Thymus (tissue), 14 donors: ENCODE measurements at places on chromosomes 3 and 15. TPM values are rescaled to one million over a fixed set of nuclear protein-coding genes. Genes with fewer than 3 reads are reported as not detected.

GRCh38 chr15:25671132-25671531 is 192.0 kb downstream of the ATP10A start:
- peak overlapping the region; percentile 37 for H3K27ac ChIP-seq
- no peak for DNase-seq
- H3K4me3 ChIP-seq, result no peak overlapping the region
- no peaks in the 10 kb centered on the region for H3K36me3 ChIP-seq
- H3K4me1 ChIP-seq, result no peaks in the 10 kb centered on the region
- peaks cover 12% of the 10 kb centered on the region for H3K27me3 ChIP-seq

- peak overlapping the region; percentile 72 for H3K4me3 ChIP-seq
- peak; percentile 71 for DNase-seq
- H3K4me1 ChIP-seq, result peaks cover 75% of the 10 kb centered on the region
- H3K27me3 ChIP-seq, result no peaks in the 10 kb centered on the region
- peaks cover 3% of the 10 kb centered on the region for H3K36me3 ChIP-seq
Measured at GRCh38 chr3:195895078-195895860, 13.1 kb downstream of the TNK2 start.

GRCh38 chr3:10518506-10519150 is 13.2 kb upstream of the ATP2B2 start:
- peaks cover 11% of the 10 kb centered on the region for H3K27me3 ChIP-seq
- no peaks in the 10 kb centered on the region for H3K4me1 ChIP-seq
- no peak for DNase-seq
- no peak overlapping the region for H3K4me3 ChIP-seq
- no peaks in the 10 kb centered on the region for H3K36me3 ChIP-seq
- H3K27ac ChIP-seq, result no peak overlapping the region

DNA sequence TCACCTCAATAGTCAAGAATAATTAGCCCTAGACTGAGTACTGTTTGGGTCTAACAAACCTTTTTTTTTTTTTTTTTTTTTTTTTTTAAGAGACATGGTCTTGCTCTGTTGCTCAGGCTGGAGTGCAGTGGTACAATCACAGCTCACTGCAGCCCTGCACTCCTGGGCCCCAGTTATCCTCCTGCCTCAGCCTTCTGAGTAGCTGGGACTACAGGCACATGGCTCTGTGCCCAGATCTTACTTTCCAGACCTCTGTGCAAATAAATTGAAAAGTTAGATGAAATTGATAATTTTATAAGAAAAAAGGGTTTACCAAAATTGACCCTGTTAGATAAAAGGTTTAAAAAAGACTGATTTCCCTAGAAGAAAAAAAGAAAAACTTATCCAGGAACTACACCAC is 79.0 kb downstream of the NR2E3 start:
- H3K36me3 ChIP-seq, result peaks cover 2% of the 10 kb centered on the region
- H3K27ac ChIP-seq, result no peak overlapping the region
- no peaks in the 10 kb centered on the region for H3K27me3 ChIP-seq
- H3K4me1 ChIP-seq, result no peaks in the 10 kb centered on the region
- no peak overlapping the region for H3K4me3 ChIP-seq

DNA sequence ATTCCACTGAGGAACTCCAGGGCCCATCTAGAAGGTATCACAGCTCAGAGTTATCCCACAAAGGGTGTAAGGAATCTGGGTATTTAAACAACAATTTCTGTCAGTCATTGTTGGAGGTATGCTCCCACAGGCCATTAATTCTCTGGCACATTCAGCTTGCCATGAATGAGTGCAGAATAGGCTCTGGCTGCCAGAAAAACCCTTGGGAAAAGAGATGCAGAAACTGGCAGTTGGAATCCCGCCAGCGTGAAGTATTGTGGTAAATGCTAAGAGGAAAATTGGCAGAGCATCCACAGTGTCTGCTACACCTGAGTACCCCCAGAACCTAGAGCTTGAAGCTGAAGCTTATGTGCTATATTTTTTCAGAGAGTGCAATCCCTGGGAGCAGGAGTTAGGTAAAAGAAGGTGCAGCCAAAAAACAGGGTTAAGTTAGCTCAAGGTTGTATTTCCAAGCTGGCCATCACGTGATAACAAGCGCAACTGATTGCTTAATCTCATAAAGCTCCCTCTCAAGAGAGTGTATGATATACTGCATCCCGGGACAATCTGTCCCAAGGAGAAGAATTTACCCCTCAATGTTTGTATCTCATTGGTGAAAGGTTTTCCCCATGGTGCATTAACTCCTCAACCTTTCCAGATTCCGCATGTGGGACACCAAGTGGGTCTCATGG is 94.2 kb upstream of the ACP3 start:
- H3K27ac ChIP-seq, result no peak overlapping the region
- no peak overlapping the region for H3K4me3 ChIP-seq
- no peak for DNase-seq
- no peaks in the 10 kb centered on the region for H3K4me1 ChIP-seq

- H3K4me1 ChIP-seq, result no peaks in the 10 kb centered on the region
- no peak overlapping the region for H3K4me3 ChIP-seq
- H3K27ac ChIP-seq, result no peak overlapping the region
- H3K27me3 ChIP-seq, result no peaks in the 10 kb centered on the region
- DNase-seq, result no peak
- no peaks in the 10 kb centered on the region for H3K36me3 ChIP-seq
Measured at GRCh38 chr3:278300-279064, 81.9 kb downstream of the CHL1 start.

DNA sequence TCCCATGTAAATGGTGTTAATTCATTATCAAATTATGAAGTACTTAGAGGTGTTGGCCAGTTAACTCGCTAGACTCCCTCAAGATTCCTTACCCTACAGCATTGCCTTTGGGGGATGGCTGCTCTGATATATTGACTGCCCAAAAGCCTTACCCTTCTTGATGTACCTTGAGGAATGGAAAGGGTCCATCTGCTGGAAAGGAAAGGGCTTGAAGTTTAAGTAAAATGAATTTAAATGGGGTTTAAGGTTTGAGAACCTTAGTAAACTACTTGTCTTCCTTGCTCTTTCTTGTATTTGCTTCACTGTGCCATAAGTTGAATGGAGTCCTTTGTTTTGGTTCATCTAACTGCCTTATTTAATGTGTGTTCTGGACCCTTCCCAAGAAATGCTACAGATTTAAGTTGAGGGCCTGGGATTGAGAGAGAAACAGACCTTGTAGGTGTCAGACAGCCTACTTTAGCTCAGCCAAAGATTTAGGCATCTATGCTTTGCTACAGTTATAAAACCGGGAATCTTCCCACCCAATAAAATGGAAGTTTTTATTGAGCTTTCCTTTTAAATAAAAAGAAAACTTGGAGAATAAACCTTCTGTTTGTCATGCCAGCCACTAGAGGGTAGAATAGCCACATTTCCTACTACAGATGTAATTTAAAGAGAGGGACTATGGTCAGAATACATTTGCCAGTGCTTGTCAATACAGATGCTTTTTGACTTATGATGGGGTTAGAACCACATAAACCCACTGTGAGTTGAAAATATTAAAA is 25.3 kb downstream of the CMSS1 start:
- no peak overlapping the region for H3K27ac ChIP-seq
- no peak overlapping the region for H3K4me3 ChIP-seq
- H3K36me3 ChIP-seq, result no peaks in the 10 kb centered on the region
- H3K27me3 ChIP-seq, result no peaks in the 10 kb centered on the region

GRCh38 chr3:126986001-126986400 is 3.1 kb downstream of the PLXNA1 start:
- H3K36me3 ChIP-seq, result peaks cover 4% of the 10 kb centered on the region
- H3K4me3 ChIP-seq, result no peak overlapping the region
- H3K4me1 ChIP-seq, result peaks cover 12% of the 10 kb centered on the region
- no peak overlapping the region for H3K27ac ChIP-seq

- no peaks in the 10 kb centered on the region for H3K36me3 ChIP-seq
- H3K27ac ChIP-seq, result no peak overlapping the region
- H3K27me3 ChIP-seq, result no peaks in the 10 kb centered on the region
- peaks cover 8% of the 10 kb centered on the region for H3K4me1 ChIP-seq
- H3K4me3 ChIP-seq, result no peak overlapping the region
Measured at GRCh38 chr3:56969851-56970250, 90.6 kb upstream of the SPATA12 start.

DNA sequence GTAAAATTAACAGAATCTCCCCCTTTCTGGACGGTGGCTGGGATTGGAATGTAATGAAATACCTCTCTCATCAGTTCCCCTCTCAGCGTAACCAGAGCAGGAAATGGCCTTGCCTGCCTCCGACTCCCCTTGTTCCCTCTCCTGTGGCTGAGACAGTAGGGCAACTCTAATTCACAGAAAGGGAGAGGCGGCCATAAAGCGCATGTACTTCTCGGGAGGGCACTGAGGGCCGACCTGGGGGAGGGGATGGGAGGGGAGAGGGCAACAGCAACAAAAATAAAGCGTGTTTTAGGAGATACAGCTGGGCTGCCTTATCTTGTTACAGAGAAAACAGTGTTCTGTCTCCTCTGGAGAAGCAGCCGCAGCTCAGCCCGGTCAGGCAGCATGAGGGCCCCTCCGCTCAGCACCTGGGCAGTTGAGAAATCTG is 783.3 kb upstream of the ARRDC4 start:
- H3K27ac ChIP-seq, result no peak overlapping the region
- H3K4me1 ChIP-seq, result no peaks in the 10 kb centered on the region
- no peak overlapping the region for H3K4me3 ChIP-seq
- no peak for DNase-seq

DNA sequence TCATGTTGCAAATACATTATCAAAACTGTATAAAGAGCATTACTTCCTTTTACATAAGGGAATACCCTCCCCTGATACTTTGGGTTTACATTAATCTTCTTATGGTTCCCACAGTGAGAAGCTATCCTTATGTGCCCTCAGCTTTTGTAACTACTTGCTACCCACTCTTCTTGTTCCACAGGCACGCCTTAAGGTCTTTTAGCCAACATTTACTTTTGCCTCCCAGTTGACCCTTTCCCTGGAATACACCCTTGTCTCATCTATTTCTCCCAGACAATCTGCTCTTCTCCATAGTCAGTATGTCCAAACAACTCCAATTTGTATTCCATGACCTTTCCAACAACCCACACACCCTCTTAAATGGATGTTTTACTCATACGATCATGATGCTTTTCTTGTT is 116.8 kb upstream of the COL8A1 start:
- no peak overlapping the region for H3K4me3 ChIP-seq
- H3K36me3 ChIP-seq, result no peaks in the 10 kb centered on the region
- DNase-seq, result no peak
- no peak overlapping the region for H3K27ac ChIP-seq
- no peaks in the 10 kb centered on the region for H3K27me3 ChIP-seq

DNA sequence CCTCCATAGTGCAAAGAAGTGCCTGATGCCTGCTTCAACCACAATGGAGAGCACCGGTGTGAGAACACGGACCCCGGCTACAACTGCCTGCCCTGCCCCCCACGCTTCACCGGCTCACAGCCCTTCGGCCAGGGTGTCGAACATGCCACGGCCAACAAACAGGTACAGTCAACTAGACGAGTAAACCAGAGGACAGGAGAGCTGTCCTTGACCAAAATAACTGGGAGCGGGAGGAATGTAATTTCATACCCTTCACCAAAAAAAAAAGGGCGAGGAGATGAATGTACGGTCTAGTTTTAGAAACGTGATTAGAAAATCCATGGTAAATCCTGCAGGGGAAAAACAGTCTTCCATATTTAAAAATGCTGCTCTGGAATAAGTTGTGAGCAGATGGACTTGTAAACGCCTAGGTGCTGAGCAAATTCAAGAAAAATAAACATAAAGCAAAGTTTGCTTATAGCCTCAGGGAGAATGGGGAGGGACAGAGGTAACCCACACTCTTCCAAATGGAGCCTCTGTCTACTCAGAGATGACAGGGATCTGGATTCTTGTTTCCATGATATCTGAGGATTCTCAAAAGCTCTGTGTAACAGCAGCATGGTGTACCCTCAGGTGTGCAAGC is 8.4 kb downstream of the THBS1 start:
- H3K4me3 ChIP-seq, result no peak overlapping the region
- no peaks in the 10 kb centered on the region for H3K27me3 ChIP-seq
- no peaks in the 10 kb centered on the region for H3K4me1 ChIP-seq
- no peak overlapping the region for H3K27ac ChIP-seq

DNA sequence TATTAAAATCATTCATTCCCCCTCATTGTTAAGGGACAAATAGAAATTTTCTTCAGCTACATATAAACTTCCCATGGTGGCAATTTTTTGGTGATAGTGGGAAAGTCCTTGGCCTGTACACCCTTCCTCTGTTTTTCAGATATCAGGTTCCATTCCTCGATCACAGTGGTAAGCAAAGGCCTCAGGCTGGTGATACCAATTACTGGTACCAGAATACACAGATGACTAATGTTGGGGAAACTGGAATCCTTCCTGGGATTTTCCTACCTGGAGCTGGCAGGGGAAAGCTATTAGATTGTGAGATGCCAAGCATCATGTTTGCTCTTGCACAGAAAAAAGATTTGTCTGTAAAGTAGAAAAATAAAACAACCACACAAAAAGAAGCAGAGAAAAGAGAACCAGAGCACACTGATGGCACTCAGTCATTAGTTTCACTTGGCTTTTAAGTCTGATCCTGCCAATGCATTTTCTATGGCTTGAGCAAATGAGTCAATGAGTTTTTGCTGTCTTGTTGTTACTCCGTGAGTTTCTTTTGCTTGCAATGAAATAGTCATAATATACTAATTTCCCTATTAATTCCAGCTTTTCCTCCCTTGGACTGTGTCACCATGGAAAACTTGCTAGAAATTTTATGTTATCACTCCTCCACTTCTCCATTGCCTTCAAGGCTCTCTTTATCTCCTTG is 795.0 kb downstream of the ROBO1 start:
- DNase-seq, result no peak
- H3K4me1 ChIP-seq, result no peaks in the 10 kb centered on the region
- no peaks in the 10 kb centered on the region for H3K27me3 ChIP-seq
- H3K4me3 ChIP-seq, result no peak overlapping the region
- H3K27ac ChIP-seq, result no peak overlapping the region

DNA sequence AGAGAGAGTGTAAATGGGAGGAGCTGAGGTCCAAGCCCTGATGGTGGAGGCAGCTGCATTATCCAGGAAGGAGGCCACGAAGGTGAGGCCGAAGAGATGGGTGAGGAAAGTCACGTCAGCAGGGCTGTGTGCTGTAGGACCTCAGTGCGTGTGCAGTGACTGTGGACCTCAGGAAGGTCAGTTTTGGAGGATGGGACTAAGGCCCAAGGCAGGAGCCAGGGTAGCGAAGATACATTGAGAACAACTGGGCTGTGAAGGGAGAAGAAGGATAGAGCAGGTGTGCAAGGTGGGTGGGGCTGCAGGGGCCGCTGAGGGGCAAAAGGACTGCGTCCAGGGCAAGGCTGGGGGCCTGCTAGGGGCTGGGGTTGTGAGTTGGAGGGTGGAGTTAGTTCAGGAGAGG is 4.9 kb downstream of the KLHL40 start:
- no peak overlapping the region for H3K4me3 ChIP-seq
- H3K27me3 ChIP-seq, result peaks cover 10% of the 10 kb centered on the region

DNA sequence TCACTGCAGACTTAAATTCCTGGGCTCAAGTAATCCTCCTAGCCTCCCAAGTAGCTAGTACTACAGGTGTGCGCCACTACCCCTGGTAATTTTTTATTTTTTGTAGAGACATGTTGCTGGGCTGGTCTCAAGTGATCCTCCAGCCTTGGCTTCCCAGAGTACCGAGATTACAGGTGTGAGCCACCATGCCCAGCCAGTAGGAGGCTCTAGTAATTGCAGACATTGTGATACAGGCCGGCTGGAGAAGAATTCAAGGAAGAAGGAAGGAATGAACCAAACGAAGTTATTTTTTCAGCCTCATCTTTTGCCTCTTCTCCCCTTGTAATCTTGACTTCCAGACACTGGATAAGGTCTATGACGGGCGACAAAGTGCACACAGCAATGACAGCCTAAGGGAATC is 3.2 kb upstream of the PPP4R2 start:
- H3K27ac ChIP-seq, result no peak overlapping the region
- H3K4me1 ChIP-seq, result peaks cover 2% of the 10 kb centered on the region
- no peaks in the 10 kb centered on the region for H3K27me3 ChIP-seq
- H3K36me3 ChIP-seq, result no peaks in the 10 kb centered on the region
- no peak overlapping the region for H3K4me3 ChIP-seq

GRCh38 chr15:68411343-68411675 is 20.7 kb downstream of the ITGA11 start:
- H3K36me3 ChIP-seq, result no peaks in the 10 kb centered on the region
- no peak for DNase-seq

The CNTN4 gene
- 9.9 TPM for total RNA-seq

The ATP13A5 gene
- 0.05 TPM for total RNA-seq

The POU1F1 gene
- 0.28 TPM for total RNA-seq

The CMTM6 gene
- 56.2 TPM for total RNA-seq
